CD4-positive, alpha-beta T cell treated with Interleukin-6 at 100 ng/mL for 8 hours (primary cell): ENCODE measurements at places on chromosomes 3 and 15.

DNA sequence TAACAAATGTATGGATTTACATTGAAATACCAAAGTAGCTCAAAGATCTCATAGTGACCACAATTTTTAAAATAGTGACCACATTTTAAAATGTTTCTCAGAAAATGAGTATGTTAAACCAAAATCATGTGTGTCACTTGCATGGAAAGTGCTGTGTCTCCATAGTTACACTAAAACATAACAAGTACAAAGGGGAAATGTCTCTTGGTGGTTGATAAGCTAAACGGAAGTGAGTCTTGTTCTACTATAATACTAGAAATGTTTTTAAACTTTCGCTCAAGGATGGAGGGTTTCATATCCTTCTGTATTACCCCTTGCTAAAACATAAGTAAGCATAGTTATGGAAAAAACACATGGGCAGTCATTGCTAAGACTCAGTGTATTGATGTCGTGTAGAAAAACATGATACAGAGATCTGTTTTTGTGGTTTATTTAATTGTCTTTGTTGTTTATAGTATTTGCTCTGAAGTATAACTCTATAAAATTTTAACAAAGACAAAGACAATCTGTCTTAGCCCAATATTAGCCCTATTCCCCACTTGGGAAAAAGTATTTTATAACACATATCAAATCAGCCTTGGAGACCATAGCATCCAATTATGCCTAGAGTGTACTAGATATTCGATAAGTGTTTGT lies 27.0 kb upstream of the DENND4A start:
- DNase-seq, result peak; percentile 78

GRCh38 chr15:74302821-74303359 lies 64.6 kb downstream of the CYP11A1 start:
- DNase-seq, result no peak

GRCh38 chr3:41716471-41716870 lies 245.4 kb downstream of the ULK4 start:
- no peak for DNase-seq

GRCh38 chr3:65033576-65033975 lies 345.8 kb upstream of the ADAMTS9 start:
- no peak for DNase-seq

DNA sequence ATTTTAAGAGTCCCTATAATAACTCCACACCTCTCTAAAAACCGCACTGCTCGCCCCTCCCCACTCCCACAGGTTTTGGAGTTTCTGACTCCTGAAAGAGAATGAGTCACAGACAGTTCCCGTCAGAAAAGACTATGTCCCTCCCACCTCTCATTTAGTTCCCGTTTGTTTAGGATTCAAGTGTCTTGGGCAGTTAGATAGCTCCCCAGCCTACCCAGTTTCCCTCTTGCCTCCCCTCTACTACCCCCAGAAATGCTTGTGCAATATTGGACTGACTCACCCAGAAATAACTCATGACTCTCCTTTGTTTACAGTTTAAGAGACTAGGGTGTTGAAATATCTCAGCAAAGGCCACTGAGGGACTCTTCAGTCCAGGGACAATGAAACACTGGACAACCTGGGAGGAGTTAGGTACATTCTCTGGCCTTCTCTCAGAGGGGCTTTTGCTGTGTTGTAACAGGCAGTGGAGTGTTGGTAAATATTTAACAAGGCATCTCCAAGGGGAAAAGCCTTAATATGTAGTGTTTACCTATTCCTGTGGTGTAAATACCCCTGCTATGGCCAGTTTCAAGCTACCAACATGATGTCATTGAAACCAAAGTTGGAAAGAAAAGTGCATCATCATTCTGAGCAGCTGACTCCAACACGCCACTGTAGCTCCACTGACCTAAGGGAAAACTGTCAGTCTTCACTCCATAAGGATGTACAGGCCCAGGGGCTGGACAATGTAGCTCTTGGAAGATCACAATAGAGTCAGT lies 96.1 kb upstream of the CHD2 start:
- DNase-seq, result peak; percentile 50

GRCh38 chr3:106423321-106424225 lies 554.8 kb upstream of the CBLB start:
- DNase-seq, result no peak

GRCh38 chr3:113174801-113175485 lies 36.4 kb upstream of the BOC start:
- DNase-seq, result no peak

GRCh38 chr3:50177346-50177745 lies 14.1 kb upstream of the GNAT1 start:
- DNase-seq, result no peak

DNA sequence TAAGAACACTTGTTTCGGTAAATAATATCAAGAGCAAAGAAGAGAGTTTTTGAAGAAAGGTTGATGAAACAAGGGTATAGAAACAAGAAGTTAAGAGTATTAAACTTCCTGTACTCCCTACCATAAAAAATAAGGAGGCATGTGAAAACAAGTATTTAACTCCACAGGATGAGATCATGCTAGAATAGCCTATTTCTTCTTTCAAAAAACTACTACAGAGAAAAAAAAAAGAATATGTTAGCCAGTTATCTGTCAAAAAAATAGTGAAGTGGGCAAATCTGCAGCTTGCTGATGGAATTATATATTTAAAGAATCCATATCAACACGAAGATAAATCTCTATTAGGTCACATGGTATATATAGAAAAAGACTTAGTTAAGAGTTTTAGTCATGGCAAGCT lies 33.4 kb downstream of the SETD2 start:
- no peak for DNase-seq

GRCh38 chr3:136186846-136187245 lies 9.3 kb downstream of the MSL2 start:
- no peak for DNase-seq

GRCh38 chr3:32432711-32433530 lies 41.3 kb downstream of the CMTM7 start:
- DNase-seq, result peak; percentile 62
